RPMI7951 (cell line): ENCODE measurements at places on chromosomes 7 and 10. TPM values are rescaled to one million over a fixed set of nuclear protein-coding genes. Genes with fewer than 3 reads are reported as not detected.

GRCh38 chr10:129968853-129969183 is 4.7 kb upstream of the EBF3 start:
- DNase-seq = peak; percentile 31

DNA sequence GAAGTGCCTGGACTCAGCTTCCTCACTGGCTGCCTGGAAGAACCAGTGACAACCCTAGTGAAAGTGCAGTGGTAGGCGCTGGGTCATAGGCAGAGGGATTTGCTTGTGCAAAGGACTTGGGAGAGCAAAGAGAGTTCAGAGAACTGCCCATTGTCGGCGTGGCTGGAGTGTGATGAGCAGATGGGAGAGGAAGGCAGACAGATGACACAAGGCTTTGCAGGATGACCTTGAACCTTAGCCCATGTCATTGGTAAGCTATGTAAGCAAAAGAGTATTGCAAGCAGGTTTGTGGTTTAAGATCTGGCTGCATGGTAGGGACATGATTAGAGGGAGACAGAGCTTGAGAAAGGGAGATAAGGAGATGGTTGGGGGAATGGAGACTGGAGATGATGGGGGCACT is 35.3 kb upstream of the NOBOX start:
- no peak for DNase-seq

- DNase-seq = no peak
Observed at GRCh38 chr10:78900715-78901430, 167.9 kb upstream of the ZMIZ1 start.

DNA sequence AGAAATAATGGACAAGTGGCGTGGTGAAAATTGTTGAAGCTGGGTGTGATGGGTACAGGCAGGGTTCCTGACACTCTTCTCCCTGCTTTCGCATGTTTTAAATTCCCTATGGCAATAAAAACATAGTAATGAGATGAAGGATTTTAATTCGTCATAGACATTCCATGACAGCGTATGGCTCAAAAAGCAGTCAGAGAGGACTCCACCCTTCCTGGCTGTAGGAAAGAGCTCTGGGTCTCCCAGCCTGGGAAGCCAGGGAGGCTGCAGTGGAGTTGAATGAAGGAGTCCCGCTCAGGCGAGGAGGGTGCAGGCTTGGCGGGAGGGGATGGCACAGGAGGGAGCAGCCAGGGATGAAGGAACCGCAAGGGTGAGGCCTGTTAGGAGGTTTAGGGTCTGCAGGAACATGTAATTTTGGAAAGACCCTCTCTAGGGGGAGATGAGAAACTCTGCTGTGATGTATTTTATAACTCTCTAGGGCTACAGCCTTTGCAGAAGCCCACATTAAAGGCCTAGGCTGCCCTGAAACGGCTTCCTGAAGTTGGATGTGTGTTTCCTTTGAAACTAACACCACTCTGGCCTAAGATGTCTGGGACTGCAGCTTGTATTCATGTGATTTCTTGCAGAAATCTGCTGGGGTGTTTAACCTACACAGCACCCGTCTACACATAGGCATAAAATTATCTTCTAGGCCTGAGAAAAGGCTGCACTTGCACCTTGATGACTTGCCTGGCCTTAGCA is 7.6 kb upstream of the LARP4B start:
- DNase-seq = no peak

- DNase-seq = peak; percentile 66
Observed at GRCh38 chr10:107442035-107442505, 277.6 kb upstream of the SORCS1 start.

GRCh38 chr7:154255324-154255723 is 203.1 kb downstream of the DPP6 start:
- DNase-seq = no peak

DNA sequence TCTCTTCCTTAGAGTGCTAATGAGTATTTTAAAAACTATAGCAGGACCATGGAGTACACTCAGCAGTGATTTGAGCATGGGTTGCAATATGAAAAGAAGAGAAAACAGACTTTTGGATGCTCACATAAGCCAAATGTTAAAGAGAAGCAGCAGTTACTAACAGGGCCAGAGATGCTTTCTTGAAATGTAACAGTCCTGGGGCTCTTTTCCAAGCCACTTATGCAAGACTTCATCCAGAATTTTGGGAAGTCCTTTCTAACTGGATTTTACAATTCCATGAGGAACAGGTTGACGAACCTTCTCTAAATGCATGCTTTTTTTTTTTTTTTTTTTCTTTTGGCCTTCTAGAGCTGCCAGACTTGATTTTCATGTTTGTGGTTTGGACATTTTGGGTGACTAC is 282.0 kb downstream of the SEC23IP start:
- no peak for DNase-seq

DNA sequence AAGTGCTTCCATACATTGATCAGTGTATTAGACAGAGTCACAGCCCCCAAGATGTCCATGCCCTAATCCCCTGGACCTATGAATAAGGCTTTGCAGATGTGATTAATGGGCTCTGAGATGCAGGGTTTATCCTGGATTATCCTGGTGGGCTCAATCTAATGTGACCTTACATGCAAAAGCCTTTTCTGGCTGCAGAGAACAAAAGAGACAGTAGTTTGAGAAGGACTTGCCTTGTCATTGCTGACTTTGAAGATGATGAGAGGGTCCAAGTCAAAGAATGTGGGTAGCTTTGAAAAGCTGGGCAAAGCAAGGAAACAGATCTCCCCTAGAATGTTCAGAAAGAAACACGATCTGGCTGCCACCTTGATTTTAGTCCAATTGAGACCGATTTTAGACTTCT is 238.7 kb downstream of the CCSER2 start:
- no peak for DNase-seq

DNA sequence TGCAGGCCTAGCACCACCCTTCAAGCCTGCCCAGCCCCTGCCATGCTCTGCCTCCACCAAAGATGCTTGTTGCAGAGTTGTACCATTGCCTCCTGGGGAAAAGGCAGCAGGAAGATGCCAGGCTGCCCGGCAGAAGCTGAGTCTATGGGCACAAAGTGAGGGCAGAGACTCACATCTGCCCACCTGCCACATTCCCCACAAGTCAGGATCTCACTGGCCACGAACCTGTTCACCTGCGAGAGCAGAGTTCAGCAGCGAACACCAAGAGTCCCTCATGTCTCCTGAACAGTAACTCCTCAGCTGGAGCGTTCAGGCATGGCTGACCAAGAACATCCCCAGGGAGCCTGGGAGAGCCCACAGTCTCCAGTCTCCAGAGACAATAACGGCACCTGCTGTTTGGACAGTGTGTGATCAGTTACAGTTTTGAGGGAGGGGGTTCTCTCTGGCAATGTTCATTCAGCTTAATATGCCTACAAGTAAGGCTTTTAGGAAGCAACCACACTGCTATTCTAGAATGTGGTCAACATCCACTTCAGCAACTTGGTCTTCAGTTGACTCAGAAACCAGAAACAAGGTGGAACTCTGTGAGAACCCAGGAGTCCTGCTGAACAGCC is 78.5 kb downstream of the GRID1 start:
- DNase-seq = no peak

GRCh38 chr10:114541081-114541796 is 116.8 kb downstream of the ABLIM1 start:
- peak; percentile 67 for DNase-seq

DNA sequence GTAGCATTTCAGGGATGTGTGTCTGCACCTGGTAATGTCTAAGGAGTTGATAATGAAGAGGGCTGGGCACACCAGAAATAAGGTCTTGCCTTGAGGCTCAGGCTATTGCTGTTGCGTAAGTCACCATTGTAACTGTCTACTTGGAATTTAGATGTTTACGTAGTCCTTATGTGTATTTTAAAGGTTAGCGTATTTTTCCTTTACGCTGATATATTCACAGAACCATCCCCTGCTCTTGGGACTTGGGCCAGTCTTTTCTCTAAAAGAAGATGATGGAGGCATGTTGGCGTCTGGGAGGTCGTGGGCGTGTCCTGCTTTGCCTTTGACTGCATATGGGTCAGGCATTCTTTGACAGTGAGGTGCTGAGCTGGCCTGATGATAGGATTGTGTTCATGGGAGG is 14.7 kb downstream of the WDR37 start:
- DNase-seq = no peak

DNA sequence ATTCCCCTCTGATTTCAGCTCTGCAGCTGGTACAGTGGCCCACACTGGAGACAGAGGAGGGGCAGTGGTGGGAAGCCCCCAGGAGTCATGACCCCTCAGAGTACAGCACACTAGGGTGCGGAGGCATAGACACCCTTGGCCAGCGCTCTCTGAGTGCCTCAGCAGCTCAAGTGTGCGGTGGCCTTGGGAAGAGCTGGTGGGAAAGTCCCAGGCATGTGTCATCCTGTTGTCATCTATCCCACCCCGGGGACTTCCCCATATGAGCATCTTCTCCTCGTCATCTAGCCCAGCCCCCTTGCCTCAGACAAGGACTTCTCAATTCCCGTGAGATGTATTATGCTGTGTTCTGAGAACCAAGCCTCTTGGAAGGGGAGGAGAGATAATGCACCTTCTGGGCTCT is 15.6 kb upstream of the PPIF start:
- DNase-seq = peak; percentile 94

DNA sequence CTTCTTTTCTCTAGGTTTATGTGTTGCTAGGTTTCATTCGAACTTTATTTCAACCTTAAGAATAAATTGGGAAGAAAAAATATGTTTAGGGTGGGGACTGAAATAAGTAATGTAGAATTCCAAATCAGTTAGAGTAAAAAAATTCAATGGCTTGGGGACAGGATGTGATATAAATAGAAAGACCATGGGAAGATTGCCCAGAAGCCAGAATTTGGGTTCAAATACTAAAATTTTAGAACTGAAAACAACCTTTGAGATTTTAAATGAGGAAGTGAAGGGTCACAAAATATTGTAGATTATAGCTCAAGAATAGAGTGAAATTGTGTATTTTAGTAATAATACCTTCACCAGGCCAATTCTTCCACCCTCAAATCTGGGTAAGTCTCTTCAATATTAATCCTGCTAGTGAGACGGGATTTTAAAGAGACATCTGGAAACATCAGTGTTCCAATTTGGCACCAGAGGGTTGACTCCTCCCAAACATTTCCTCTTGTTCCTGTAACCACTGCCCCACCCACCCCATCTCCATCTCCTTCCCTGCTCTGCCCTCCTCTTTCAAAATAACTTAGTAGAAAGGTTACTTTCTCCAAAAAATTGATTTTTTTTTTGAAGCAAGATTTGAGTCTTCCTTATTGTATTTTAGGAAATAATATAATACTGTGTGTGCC is 51.3 kb upstream of the FAM3C start:
- peak; percentile 55 for DNase-seq

DNA sequence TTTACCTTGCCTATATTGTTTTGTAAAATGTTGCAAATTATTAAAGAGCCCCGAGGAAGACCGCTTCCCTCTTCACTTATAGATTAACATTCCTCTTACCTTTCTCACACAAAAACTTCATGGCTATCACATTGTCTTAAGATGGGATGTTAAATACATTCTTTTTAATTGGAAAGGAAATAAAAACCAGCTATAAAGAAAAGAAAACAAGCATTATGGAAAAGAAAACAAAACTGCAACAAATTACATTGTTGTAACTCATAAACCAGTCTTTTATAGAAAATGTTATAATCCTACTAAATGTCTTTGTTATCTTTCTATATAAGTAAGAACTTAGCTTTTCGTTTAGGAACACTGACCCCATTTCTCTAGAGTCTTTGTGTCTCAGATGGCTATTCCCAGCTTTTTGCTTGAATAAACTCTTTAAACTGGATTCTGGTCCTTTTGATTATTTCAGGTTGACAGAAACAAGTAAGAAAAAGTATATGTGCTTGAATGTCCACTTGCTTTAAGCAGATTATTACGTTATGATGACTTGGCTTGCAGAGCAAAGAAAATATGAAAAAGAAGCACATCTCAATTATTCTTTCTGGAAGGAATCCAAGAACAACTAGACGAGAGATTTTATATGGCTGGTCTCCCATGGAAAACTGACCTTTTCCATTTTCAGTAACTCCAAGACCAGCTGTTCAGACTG is 128.2 kb downstream of the AKR1D1 start:
- DNase-seq = peak; percentile 33

DNA sequence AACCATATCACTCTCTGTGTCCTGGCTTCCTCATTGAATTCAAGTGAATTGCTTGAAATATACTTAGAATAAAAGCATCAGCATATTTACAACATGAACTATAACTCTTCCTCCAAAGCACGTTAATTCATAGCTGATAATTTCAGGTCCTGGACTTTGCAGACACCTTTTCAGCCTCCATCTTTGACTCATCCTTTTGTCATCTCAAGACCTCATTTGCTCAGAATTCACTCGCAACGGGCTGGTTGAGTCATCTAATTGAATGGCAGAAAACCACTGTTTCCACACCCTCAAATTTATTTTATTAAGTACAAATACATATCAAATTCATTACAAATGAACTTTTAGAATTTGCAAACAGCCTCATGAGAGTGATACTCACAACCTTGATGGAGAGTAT is 545.7 kb downstream of the GATA3 start:
- DNase-seq = peak; percentile 8

DNA sequence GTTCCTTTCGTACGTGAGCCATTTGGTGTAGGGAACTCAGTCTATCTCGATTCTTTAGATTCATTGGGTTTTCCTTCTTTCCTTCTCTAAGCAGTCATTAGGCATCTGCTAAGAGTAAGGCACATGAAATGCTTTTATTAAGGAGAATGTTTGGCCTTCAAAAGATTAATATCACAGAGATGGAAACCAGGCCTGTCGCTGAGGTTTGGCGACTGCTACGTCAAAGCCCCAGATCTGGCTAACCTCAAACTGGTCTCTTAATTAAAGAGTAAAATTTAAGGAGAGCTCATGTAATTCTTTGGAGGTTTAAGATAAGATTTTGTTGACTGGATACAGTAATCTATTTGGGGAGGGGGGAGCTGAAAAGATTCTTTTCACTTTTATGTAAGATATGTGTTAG is 189.8 kb downstream of the JCAD start:
- no peak for DNase-seq

DNA sequence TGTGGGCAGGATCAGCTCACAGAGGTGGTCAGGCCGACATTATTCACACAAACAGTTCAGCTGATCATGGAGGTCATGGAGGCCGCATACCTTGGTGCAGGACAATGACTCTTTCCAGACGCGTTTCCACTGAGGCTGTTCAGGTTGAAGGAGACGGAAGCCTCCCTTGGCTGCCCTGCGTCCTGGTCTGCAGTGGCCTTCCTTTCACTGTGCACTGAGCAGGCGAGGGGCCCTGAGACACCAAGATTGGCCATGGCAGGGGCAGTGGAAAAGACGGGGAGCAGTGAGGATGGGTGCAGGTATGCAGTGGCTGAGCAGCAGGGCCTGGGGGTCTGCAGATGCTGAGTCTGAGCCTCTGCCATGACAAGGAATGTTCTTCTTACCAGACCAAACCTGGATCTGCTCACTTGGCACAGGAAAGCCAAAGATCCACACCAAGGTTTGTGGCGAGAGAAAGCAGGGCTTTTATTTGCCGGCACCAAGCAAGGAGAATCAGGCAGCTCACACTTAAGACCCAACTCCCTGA is 263.3 kb downstream of the GLRX3 start:
- no peak for DNase-seq

FAM25A gene
- not detected in 2 replicates for total RNA-seq

ZNF32 gene
- 21.0 and 23.8 TPM in 2 replicates for total RNA-seq

TMEM229A gene
- total RNA-seq = not detected in 2 replicates

FEZF1 gene
- total RNA-seq = not detected in 2 replicates

ABCB1 gene
- under 0.01 and 0.68 TPM in 2 replicates for total RNA-seq
